H9 (cell line): ENCODE measurements at places on chromosomes 1 and 21.

- H3K27me3 ChIP-seq: peaks cover 18% of the 10 kb centered on the region
- no peaks in the 10 kb centered on the region for H3K36me3 ChIP-seq
- 0 out of 2 replicates have a peak, but pooled peaks cover 2% of the 10 kb centered on the region for H3K4me1 ChIP-seq
- no peak overlapping the region for H3K27ac ChIP-seq
- no peak for DNase-seq
- no peak overlapping the region for H3K4me3 ChIP-seq
Measured at GRCh38 chr1:50981741-50982140, 11.7 kb downstream of the CDKN2C start.

DNA sequence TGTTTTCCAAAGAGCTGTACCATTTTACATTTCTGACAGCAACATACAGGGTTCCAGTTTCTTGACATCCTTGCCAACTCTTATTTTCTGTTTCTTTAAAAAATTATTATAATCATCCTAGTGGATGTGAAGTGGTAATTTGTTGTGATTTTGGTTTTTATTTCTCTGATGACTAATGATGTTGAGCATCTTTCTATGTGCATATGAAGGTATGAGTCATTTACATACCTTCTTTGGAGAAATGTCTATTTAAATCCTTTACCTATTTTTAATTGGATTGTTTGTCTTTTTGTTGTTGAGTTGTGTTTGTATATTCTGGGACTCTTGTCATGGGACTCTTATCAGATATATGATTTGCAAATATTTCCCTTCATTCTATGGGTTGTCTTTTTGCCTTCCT is 20.8 kb upstream of the MPC2 start:
- no peaks in the 10 kb centered on the region for H3K4me1 ChIP-seq
- H3K36me3 ChIP-seq: peaks cover 17% of the 10 kb centered on the region; the same call in 2 of the 3 replicates
- no peak overlapping the region for H3K27ac ChIP-seq
- H3K4me3 ChIP-seq: no peak overlapping the region
- no peak for DNase-seq
- H3K27me3 ChIP-seq: no peaks in the 10 kb centered on the region

DNA sequence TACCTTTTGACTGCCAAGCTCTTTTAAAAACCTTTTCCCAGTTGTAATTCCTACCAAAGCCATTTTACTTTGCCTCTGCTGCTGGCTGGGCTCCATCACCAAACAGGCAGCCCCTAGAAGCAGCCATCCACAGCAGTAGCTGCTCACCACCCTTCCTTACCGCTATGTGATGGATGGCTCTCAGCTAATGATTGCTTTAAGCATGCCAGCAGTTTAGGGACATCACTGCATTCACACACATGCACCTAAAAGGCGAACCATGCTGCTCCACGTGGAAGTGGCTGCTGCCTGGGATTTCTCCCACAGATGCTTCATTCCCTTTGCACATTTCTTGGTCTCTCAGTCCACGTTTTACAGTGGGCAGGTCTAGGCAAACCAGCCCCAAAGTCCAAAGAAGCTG is 46.3 kb upstream of the PDE9A start:
- no peak overlapping the region for H3K4me3 ChIP-seq
- DNase-seq: no peak
- no peaks in the 10 kb centered on the region for H3K27me3 ChIP-seq
- H3K4me1 ChIP-seq: no peaks in the 10 kb centered on the region; the same call in 1 of the 2 replicates
- H3K36me3 ChIP-seq: peaks cover 5% of the 10 kb centered on the region; the same call in 1 of the 2 replicates
- no peak overlapping the region for H3K27ac ChIP-seq

GRCh38 chr1:65069011-65069565 is 78.9 kb upstream of the AK4 start:
- peaks cover 5% of the 10 kb centered on the region; the same call in 1 of the 2 replicates for H3K4me1 ChIP-seq
- DNase-seq: no peak
- H3K36me3 ChIP-seq: no peaks in the 10 kb centered on the region
- H3K4me3 ChIP-seq: peak overlapping the region; percentile 86
- H3K27me3 ChIP-seq: no peaks in the 10 kb centered on the region

- peak; percentile 28 for DNase-seq
- H3K4me1 ChIP-seq: no peaks in the 10 kb centered on the region
- H3K4me3 ChIP-seq: no peak overlapping the region
- peaks cover 26% of the 10 kb centered on the region for H3K36me3 ChIP-seq
- H3K27me3 ChIP-seq: no peaks in the 10 kb centered on the region
Measured at GRCh38 chr1:102853701-102854187, 254.6 kb downstream of the COL11A1 start.

DNA sequence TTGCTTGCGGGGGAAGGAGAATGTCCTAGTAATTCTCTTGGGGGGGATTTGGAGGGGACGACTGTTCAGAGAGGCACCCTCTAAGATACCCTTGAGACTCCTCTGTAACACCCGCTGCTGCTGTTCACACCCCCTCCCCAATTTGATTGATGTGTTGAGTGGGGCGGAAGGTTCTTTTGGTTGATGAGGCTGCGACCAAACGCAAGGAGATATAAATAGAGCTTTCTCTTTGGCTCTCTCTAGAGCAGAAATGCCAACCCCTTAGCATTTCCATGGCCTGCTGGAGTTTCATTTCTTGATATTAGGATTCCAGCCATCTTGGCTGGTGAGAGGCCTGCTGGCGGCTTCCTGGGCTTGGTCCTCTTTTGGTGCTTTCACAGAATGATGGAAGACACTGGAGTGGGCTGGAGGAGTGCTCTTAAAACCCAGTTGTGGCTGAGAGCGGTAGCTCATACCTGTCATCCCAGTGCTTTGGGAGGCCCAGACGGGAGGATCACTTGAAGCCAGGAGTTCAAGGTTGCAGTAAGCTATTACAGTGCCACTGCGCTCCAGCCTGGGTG is 2.0 kb downstream of the PIK3CD start:
- no peak overlapping the region for H3K27ac ChIP-seq
- peak overlapping the region; percentile 81; the same call in 2 of the 3 replicates for H3K4me3 ChIP-seq
- no peaks in the 10 kb centered on the region for H3K36me3 ChIP-seq
- no peaks in the 10 kb centered on the region for H3K4me1 ChIP-seq
